IPS DF 6.9 (cell line): ENCODE measurements at places on chromosomes 3 and 15.

DNA sequence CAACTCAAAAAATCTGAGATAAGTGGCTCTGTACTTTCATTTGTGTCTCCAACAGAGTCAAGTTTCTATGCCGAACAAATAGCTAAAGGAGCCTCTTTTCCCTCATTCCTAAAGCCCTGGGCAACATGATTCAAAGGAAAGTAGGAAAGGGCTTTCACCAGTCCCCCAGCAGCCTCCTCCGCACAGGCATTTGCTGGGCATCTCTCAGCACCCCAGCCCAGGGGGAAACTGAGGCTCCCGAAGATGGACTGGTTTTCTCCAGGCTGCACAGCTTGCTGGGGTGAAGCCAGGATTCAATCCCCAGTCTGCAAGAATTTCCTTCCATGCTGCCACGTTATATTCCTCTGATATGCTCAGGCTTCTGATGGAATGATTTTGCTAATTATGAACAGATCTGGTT is 163.8 kb downstream of the OCA2 start:
- DNase-seq: no peak

GRCh38 chr3:183106635-183107034 is 7.3 kb upstream of the MCCC1 start:
- no peak for DNase-seq

GRCh38 chr3:111594205-111594604 is 941 bp downstream of the ZBED2 start:
- no peak for DNase-seq

DNA sequence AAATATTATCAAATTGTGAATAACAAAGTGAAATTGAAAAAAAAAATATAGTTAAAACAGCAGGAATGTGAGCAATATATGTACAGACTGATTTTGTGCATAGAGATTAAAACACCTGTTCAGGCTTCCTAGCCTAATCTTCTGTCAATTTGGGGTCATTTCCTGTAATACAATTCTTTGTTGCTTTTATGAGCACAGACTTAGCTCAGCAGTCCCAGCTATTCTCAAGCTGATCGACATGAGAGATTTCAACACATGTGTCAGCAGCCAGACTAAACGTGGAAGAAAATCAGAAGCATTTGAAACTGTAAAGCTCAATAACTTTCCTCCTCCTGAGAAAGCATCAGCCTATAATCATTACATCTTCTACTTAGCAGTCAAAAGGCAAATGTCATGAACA is 1.6 kb upstream of the FHIT start:
- no peak for DNase-seq

DNA sequence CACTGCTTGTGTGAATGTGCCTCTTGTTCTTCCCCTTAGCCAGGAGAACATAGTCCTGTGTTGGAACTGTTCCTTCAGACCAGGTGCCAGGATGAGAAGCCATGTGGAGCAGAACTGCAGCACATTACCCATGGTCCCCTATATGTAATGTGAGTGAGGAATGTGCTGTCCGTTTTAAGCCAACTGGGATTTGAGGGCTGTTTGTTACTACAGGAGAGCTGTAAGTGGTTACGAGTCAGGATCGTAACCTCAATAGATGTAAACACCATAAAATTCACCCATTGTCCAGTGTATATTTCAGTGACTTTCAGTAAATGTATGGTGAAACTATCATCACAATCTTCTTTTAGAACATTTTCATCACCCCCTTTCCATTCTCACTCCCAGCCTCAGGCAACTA is 10.1 kb upstream of the SCAP start:
- DNase-seq: no peak

DNA sequence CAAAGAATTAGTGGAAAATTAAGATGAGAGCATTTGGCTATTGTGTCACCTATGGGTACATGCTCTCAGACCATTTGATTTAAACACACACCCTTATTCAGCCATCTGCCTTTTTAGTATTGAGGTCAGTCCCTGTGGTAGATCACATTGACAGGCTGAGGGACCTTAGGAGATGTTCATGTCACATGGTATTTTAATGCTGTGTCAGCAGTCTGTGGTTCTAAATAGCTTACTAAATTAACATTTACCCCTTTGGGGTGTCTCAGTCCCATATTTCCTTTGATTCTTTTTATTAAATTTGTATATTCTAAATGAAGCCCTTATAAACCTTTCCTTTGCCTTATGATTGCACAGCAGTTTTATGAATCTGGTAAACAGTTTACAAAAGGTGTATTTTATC is 2.3 kb downstream of the RBM5 start:
- DNase-seq: no peak
